ENCODE measurements at places on chromosomes 4 and X. TPM values are rescaled to one million over a fixed set of nuclear protein-coding genes. Genes with fewer than 3 reads are reported as not detected.

ENAM gene
- not detected for total RNA-seq

ELF2 gene
- 26.6 TPM for total RNA-seq

ATP1B4 gene
- total RNA-seq: not detected

ZNF185 gene
- total RNA-seq: 0.96 TPM

LRRC66 gene
- total RNA-seq: 0.07 TPM

HTN1 gene
- total RNA-seq: not detected

ITGB1BP2 gene
- 3.8 TPM for total RNA-seq

HTR2C gene
- total RNA-seq: not detected

PABPC1L2B gene
- total RNA-seq: not detected

HAND2 gene
- total RNA-seq: not detected

MAGEA2B gene
- total RNA-seq: not detected

PPA2 gene
- 113 TPM for total RNA-seq

SYTL5 gene
- total RNA-seq: not detected

FGFR3 gene
- total RNA-seq: 0.07 TPM

SLC16A2 gene
- total RNA-seq: 0.78 TPM

DNA sequence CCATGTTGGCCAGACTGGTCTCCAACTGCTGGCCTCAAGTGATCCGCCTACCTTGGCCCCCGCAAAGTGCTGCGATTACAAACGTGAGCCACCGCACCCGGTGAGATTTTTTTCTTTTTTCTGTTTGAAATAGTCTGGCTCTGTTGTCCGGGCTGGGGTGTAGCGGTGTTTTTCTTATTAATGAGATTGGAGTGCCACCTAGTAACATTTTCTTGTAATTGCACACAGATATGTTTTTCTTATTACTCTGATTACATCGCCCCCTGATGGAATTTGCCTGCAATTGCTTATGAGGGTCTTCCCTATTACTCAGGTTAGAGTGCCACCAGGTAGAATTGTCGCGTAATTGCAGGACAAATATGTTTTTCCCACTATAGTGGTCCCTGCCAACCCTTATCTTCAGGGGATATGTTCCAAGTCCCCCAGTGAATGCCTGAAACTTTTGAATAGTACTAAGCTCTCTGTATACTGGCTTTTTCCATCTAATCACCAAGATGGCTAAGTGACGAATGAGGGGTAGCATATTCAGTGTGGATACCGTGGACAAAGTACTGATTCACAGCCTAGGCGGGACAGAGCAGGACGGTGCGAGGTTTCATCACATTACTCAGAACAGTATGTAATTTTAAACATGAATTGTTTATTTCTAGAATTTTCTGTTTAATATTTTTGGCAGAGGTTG is 8.6 kb upstream of the PDHA1 start:
- no peaks in the 10 kb centered on the region for H3K27me3 ChIP-seq
- no peaks in the 10 kb centered on the region for H3K4me1 ChIP-seq
- no peaks in the 10 kb centered on the region for H3K36me3 ChIP-seq
- H3K27ac ChIP-seq: no peak overlapping the region

GRCh38 chrX:39497702-39498265 is 600.0 kb downstream of the BCOR start:
- H3K36me3 ChIP-seq: no peaks in the 10 kb centered on the region
- no peak for DNase-seq
- H3K27ac ChIP-seq: no peak overlapping the region

GRCh38 chr4:100504086-100504874 is 13.5 kb downstream of the EMCN start:
- no peaks in the 10 kb centered on the region for H3K27me3 ChIP-seq
- no peaks in the 10 kb centered on the region for H3K4me1 ChIP-seq
- no peak overlapping the region for H3K27ac ChIP-seq
- no peaks in the 10 kb centered on the region for H3K36me3 ChIP-seq
- no peak for DNase-seq

- H3K4me3 ChIP-seq: no peak overlapping the region
- H3K36me3 ChIP-seq: peaks cover 4% of the 10 kb centered on the region
- DNase-seq: no peak
- H3K27ac ChIP-seq: no peak overlapping the region
- H3K27me3 ChIP-seq: no peaks in the 10 kb centered on the region
Observed at GRCh38 chr4:105241451-105241850, 94.8 kb downstream of the TET2 start.

- H3K36me3 ChIP-seq: no peaks in the 10 kb centered on the region
- peaks cover 8% of the 10 kb centered on the region for H3K4me1 ChIP-seq
- H3K27ac ChIP-seq: peak overlapping the region; percentile 33
- peak; percentile 49 for DNase-seq
Observed at GRCh38 chr4:122827258-122827878, 737 bp downstream of the FGF2 start.

DNA sequence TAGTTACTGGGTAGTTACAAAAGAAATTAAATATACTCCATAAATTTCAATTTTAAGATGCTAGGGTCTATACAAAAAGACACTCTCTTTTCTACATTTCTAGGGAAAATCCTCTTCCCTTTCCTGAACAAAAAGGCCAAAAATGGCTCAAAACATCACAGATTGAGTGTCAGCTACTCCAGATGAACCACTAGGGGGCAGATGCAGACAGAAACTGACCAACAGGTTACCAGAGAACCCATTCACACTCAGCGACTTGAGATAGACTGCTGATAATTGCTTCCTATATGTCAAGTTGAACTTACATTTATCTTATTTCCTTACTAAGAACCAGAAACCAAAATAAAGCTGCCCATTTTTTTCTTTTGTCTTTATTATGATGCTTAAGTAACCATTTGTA is 83.4 kb upstream of the MID1IP1 start:
- H3K36me3 ChIP-seq: no peaks in the 10 kb centered on the region
- H3K4me3 ChIP-seq: no peak overlapping the region
- no peaks in the 10 kb centered on the region for H3K27me3 ChIP-seq
- no peak overlapping the region for H3K27ac ChIP-seq
- no peaks in the 10 kb centered on the region for H3K4me1 ChIP-seq

DNA sequence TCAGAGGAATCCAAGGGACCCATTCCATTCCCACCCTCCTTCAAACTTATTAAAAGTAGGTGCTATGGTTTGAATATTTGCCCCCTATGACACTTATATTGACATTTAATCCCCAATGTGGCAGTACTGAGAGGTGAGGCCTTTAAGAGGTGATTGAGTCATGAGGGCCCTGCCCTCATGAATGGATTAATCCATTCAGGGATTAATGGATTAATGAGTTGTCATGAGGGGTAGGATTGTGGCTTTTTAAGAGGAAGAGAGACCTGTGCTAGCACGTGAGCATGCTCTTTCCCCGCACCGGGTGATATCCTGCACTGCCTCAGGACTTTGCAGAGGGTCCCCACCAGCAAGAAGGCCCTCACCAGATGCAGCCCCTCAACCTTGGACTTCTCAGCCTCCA is 50.1 kb downstream of the IRF2 start:
- H3K36me3 ChIP-seq: peaks cover 22% of the 10 kb centered on the region
- H3K4me1 ChIP-seq: peaks cover 29% of the 10 kb centered on the region
- H3K4me3 ChIP-seq: no peak overlapping the region
- DNase-seq: no peak

DNA sequence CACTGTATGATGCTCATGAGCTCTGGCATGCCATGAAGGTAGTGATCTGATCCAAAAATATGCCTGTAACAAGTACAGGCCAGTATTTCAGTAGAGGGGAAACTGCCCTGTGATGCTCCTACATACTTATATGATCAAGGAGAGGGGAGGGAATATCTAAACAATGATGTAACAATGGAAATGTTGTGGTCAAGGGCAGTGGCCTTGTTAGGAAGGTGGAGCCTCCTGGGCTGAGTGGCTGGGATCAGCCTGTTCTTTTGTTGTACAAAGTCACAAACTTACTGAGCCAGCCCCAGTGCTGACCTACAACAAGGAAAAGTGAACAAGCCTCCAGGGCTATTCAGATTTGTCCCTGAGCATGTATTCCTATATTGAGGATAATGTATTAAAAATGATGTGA is 70.3 kb downstream of the ANXA10 start:
- DNase-seq: no peak
- H3K4me3 ChIP-seq: no peak overlapping the region
- H3K4me1 ChIP-seq: no peaks in the 10 kb centered on the region
- no peak overlapping the region for H3K27ac ChIP-seq
- no peaks in the 10 kb centered on the region for H3K36me3 ChIP-seq

DNA sequence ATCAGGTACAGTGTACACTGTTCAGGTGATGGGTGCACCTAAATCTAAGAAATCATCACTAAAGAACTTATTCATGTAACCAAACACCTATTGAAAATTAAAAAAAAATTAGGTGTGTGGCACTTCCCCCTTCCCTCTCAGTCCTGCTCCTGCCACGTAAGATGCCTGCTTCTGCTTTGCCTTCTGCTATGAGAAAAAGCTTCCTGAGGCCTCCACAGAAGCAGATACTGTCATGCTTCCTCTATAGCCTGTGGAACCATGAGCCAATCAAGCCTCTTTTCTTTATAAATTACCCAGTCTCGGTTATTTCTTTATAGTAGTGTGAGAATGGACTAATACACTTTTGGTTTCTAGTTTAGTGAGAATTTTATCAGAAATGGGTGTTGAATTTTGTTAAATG is 459.8 kb upstream of the DIPK2B start:
- no peaks in the 10 kb centered on the region for H3K36me3 ChIP-seq
- H3K4me3 ChIP-seq: no peak overlapping the region
- H3K27ac ChIP-seq: no peak overlapping the region
- H3K27me3 ChIP-seq: no peaks in the 10 kb centered on the region
- DNase-seq: no peak

- no peak overlapping the region for H3K4me3 ChIP-seq
- no peak overlapping the region for H3K27ac ChIP-seq
- no peaks in the 10 kb centered on the region for H3K4me1 ChIP-seq
- no peak for DNase-seq
Observed at GRCh38 chr4:53694666-53695065, 103.4 kb upstream of the LNX1 start.

- DNase-seq: no peak
- peaks cover 36% of the 10 kb centered on the region for H3K36me3 ChIP-seq
- no peaks in the 10 kb centered on the region for H3K27me3 ChIP-seq
- no peak overlapping the region for H3K4me3 ChIP-seq
- no peaks in the 10 kb centered on the region for H3K4me1 ChIP-seq
Observed at GRCh38 chr4:2700031-2700430, 56.1 kb downstream of the TNIP2 start.

GRCh38 chr4:33334416-33334815 is 2614.2 kb downstream of the PCDH7 start:
- H3K27ac ChIP-seq: no peak overlapping the region
- H3K4me3 ChIP-seq: no peak overlapping the region
- no peaks in the 10 kb centered on the region for H3K4me1 ChIP-seq
- no peaks in the 10 kb centered on the region for H3K27me3 ChIP-seq
- no peaks in the 10 kb centered on the region for H3K36me3 ChIP-seq

GRCh38 chr4:102285831-102286230 is 59.5 kb downstream of the SLC39A8 start:
- H3K4me1 ChIP-seq: no peaks in the 10 kb centered on the region
- no peaks in the 10 kb centered on the region for H3K27me3 ChIP-seq
- H3K4me3 ChIP-seq: no peak overlapping the region
- H3K27ac ChIP-seq: no peak overlapping the region
- no peaks in the 10 kb centered on the region for H3K36me3 ChIP-seq
- no peak for DNase-seq

GRCh38 chrX:151825007-151825406 is 87.7 kb upstream of the MAGEA4 start:
- no peak overlapping the region for H3K4me3 ChIP-seq
- no peaks in the 10 kb centered on the region for H3K36me3 ChIP-seq
- H3K27me3 ChIP-seq: no peaks in the 10 kb centered on the region
- no peak for DNase-seq
- no peaks in the 10 kb centered on the region for H3K4me1 ChIP-seq
- H3K27ac ChIP-seq: no peak overlapping the region

GRCh38 chrX:29233592-29234183 is 646.4 kb downstream of the IL1RAPL1 start:
- H3K27me3 ChIP-seq: no peaks in the 10 kb centered on the region
- no peaks in the 10 kb centered on the region for H3K4me1 ChIP-seq
- no peak overlapping the region for H3K27ac ChIP-seq
- DNase-seq: no peak
- no peaks in the 10 kb centered on the region for H3K36me3 ChIP-seq
- no peak overlapping the region for H3K4me3 ChIP-seq

- no peak overlapping the region for H3K27ac ChIP-seq
- H3K36me3 ChIP-seq: no peaks in the 10 kb centered on the region
- no peak overlapping the region for H3K4me3 ChIP-seq
Observed at GRCh38 chrX:24332878-24333277, 19.0 kb upstream of the SUPT20HL2 start.

GRCh38 chr4:66475596-66475995 is 805.3 kb upstream of the EPHA5 start:
- no peaks in the 10 kb centered on the region for H3K27me3 ChIP-seq
- H3K36me3 ChIP-seq: no peaks in the 10 kb centered on the region
- no peak for DNase-seq
- no peak overlapping the region for H3K27ac ChIP-seq

GRCh38 chr4:6591781-6592180 is 16.8 kb downstream of the MAN2B2 start:
- H3K4me1 ChIP-seq: no peaks in the 10 kb centered on the region
- H3K4me3 ChIP-seq: no peak overlapping the region
- H3K36me3 ChIP-seq: peaks cover 4% of the 10 kb centered on the region
- no peaks in the 10 kb centered on the region for H3K27me3 ChIP-seq
- DNase-seq: no peak
- no peak overlapping the region for H3K27ac ChIP-seq

DNA sequence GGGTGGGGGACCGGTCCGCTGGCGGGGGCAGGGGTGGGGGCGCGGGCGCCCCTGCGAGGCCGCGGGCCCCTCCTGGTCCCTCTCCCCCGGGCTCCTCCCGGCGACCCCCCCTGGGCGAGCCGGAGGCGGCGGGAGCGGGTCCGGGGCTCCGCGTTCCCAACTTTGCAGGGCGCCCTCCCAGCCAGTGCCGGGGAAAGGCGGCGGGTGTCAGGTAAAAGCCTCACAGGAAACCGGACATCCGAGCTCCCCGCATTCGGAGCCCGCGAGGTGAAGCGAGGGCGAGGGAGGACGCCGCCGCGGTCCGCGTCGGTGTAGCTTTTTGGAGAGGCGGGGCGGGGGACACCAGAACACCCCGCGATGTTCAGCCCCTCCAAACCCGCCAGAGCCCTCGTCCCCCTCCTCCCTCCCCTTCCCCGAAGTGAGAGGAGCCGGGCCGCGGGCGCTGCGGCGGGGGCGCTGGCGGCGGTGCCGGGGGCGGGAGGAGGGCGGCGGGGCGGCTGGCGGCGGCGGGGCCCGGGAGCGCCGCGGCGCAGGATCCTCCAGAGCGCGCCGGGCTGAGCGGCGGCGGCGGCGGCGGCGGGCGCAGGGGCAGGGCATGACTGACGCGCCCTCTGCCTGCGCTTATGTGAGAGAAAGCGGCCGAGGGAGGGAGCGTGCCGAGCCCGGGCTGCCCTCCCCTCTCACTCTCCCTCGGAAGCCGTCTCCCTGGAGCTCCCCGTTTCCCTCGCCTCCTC is at the start of gene VEGFC:
Gene VEGFC (minus strand): TSS at position 597 of the 734 bp plus-strand sequence. CDS start 611 bp downstream, outside the sequence.
- no peak within 1 kb of the TSS for H3K27ac ChIP-seq
- H3K4me3 ChIP-seq: no peak within 1 kb of the TSS
- H3K27me3 ChIP-seq: peaks cover 5% of the 10 kb centered on the region
- no peak for DNase-seq
- no peaks in the 10 kb centered on the region for H3K4me1 ChIP-seq
- no peaks in the 10 kb centered on the region for H3K36me3 ChIP-seq

DNA sequence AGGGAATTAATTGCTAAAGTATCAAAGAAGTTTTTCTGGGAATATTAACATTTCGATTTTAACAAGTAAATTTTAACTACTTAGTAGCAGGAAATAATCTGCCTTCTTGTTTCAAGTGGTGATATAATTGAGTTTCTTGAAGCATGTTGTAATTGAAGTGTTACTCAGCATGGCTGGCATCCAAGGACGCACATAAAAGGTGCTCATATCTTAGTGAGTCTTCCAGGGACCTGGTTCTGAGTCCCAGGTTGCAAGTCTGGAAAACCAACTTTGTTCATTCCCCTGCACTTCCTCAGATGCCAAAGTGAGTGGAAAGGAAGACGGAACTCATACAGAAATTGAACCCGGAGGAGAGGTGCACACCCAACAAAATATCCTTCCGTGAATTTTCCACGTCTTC is 399.6 kb downstream of the NLGN4X start:
- no peak overlapping the region for H3K4me3 ChIP-seq
- no peak for DNase-seq
- H3K4me1 ChIP-seq: no peaks in the 10 kb centered on the region
